Progenitor cell of endocrine pancreas (in vitro differentiated cells): ENCODE measurements at places on chromosomes 5 and 9.

DNA sequence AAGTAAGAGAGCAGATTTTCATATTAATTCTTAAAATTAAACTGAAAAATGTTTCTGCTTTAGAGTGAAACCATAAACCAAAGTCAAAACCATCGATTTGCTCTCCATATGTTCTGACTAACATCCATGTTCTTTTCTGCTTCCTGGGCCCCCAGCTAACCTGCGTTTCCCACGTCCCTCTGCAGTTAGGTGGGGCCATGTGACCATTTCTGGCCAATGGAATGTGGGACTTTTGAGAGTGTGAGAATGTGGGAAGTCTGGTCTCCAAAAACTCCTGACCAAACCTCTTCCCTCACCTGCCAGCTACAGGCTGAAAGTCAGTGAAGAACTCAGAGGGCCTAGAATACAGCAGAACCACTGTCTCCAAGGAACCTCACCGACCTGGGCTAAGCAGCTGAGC, 44.9 kb downstream of the ANKH start:
- no peak for DNase-seq

DNA sequence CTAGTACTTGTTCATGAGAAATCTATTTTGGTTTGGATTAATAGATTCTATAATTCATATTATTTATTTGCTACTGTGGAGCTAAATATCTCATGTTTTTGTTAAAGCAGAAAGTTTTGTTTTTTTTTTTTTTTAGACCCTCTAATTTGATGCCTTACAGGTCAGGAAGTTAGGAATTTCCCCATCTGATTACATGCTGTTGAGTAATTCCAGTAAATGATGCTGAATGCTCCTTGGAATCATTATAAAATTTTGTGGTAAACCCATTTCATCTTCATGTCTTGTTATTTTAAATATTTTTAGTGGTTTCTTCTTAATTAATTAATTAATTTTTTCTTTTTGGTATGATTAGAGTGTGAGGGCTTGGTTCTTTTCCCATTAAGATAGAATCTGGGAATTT, 35.6 kb downstream of the NNT start:
- no peak for DNase-seq

- DNase-seq, result no peak
Measured at GRCh38 chr9:137575364-137575715, 3.4 kb downstream of the DPH7 start.

- no peak for DNase-seq
Measured at GRCh38 chr5:149073213-149073612, 10.4 kb upstream of the SH3TC2 start.

DNA sequence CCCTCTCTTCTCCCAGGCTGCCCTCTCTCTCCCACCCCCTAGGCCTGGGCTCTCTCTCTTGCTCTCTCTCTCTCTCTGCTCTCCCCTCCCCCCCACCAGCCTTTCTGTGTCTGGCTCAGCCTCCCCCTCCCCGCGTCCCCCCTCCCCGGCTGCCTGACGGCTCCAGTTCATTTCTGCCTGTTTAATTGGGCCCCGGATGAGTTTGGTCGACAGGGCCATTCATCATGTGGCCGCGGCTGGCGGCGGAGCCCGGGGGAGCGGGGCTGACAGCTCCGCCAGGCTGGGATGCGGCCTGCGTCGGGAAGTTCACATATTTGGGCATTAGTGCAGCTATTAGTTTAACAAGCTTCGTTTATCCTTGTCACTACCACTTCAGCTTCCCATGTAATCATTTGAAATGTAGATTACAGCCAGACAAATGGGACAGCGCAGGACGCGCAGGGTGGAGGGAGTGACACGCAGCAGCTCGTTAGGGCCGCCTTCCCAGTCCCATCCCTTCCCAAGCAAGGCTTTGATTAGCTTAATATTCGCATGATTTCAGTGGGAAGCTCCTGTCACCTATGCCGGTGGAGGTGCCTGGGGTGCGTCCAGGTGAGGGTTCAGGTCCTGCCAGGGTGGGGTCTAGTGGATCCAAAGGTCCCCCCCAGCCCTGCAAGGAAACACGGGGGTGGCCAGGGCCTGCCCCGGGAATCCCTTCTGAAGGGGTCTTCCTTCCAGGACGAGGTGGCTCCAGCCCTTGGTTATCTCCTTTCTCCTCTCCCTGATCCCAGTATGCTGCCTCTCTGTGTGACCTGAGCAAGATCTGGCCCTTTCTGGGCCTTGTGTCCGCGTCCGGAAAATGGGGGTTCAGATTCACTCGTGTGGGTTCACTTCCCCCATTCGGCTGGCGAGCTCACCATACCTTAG, 214.8 kb downstream of the PAX5 start:
- DNase-seq, result no peak

- DNase-seq, result no peak
Measured at GRCh38 chr9:129068990-129069861, 11.7 kb upstream of the DOLPP1 start.

DNA sequence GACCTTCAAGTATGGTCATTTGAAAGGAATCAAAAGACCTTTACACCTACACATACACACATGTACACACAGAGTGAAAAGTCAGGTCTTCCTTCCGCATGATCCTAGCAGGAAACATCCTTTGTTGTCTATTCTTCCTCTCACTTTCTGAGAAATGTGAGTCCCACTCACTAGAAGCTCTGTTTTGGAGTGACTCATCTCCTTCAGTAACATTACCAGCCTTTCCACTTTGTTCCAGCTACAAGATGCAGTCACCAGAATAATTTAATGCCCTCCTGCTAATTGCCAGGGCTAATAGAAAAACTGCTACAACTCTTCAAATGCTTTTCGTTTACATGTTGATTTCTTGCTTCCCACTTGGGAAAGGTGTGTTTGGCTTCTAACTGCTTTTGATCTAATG, 417.3 kb downstream of the RASEF start:
- DNase-seq, result no peak

GRCh38 chr5:57219386-57219785, 45.5 kb downstream of the GPBP1 start:
- no peak for DNase-seq

DNA sequence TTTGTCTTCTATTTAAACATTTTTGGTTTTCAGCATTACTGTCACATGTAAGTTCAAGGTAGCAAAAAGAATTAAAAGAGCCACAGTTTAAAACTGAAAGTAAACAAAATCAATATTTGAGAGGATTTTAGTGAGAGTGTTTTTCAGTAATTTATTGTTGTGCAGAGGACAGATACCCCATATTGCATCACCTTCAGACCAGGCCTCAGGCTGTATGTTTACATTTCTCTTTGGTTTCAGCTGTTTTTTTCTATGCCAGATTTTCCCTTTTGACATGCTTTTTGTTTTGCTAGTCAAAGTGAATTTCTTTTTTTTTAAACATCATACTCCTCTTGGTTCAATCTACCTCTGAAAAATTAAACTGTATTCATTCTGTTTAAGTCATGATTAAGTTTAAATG, 47.2 kb downstream of the MAST4 start:
- no peak for DNase-seq

DNA sequence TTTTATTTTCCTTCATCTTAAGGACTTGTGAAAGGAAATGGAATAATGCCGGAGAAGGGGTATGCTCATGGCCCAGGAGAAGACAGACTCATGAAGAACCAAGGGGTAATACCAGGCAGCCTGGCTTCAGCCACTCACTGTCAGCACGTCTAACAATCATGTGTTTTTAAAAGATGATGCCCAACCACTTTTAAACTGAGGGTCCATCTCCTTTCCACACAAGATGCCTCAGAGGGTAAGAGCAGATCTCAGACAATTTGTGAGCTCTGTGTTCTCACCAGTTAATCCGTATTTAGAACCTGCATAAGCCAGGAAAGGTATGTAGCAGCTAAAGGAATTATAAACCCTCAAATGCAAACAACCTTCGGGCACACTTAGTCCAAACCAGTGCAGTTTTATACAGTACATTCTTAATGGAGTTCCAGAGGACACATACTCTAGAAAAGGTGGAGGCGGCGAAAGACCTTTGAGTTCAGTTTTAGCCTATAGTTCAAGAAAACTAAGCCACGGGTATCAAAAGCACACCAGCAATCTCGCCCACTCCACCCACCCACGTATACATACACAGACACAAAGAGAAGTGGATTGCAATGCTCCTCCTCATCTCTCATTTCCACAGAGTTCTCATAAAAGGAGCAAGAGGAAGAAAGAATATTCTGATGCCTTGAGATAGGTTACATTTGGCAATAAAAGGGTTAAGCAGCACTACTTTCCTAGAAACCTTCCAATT, 2.6 kb downstream of the DIAPH1 start:
- no peak for DNase-seq

GRCh38 chr5:150350524-150351344, 6.8 kb upstream of the TCOF1 start:
- DNase-seq, result peak; percentile 55

GRCh38 chr5:140038373-140038957, 4.6 kb downstream of the NRG2 start:
- DNase-seq, result no peak

GRCh38 chr9:83431101-83432060, 106.8 kb downstream of the FRMD3 start:
- DNase-seq, result no peak

DNA sequence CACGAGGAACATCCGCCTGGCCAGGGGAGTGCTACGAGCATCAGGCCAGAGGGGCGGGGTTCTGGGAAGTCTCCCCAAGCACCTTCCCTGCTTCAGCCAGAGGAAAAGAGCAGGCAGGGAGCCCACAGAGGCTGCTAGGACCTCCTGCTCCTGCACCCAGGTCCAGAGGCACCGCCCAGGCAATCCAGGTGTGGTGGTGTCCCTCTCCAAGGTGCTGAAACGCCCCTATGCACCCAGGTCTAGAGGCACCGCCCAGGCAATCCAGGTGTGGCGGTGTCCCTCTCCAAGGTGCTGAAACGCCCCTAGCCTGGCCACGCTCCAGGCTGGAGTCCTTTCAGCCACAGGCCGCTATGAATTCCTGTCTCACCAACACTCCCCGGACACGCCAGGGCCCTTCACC, 10.7 kb upstream of the UBAC1 start:
- DNase-seq, result peak; percentile 98

DNA sequence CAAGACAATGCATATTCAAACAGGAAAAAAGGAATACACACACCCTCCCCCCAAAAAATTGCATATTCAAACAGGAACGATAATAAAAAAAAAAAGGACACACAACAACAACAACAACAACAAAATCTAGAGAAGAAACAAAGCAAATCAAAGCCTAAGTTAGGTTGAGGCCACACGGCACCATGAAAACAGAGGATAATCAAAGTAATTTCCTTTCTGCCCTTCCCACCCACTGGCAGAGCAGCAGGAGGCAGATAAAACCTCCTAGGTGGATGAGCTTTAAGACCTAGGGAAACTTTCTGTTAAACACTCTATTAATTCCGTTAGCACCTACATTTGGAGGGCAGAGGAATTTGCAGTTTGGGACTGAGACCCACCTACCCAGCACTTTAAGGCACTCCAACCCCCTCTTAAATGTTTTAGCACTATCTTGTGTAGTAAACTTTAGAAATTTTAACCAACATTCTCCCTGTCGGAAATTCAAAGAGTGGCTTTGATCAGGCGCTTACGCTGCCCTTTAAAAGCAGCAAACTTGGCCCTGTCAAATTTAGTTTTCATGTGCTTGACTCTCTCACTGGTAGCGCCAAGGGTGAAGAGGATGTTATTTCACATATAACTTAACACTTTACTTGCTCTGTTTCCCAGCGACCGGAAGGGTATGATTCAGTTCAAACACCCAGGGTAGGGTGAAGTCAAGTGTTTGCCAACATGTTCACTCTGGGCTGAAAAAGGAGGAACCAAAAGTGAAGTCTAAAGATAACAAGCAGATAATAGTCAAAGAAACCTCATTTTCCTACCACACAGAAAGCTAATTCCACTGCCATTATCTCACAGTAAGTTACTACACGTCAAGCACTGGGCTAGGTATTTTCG, 9.2 kb downstream of the ENC1 start:
- DNase-seq, result no peak

- DNase-seq, result no peak
Measured at GRCh38 chr5:53165431-53166182, 56.0 kb upstream of the MOCS2 start.

- DNase-seq, result no peak
Measured at GRCh38 chr9:123268199-123268464, 254 bp downstream of the STRBP start.

DNA sequence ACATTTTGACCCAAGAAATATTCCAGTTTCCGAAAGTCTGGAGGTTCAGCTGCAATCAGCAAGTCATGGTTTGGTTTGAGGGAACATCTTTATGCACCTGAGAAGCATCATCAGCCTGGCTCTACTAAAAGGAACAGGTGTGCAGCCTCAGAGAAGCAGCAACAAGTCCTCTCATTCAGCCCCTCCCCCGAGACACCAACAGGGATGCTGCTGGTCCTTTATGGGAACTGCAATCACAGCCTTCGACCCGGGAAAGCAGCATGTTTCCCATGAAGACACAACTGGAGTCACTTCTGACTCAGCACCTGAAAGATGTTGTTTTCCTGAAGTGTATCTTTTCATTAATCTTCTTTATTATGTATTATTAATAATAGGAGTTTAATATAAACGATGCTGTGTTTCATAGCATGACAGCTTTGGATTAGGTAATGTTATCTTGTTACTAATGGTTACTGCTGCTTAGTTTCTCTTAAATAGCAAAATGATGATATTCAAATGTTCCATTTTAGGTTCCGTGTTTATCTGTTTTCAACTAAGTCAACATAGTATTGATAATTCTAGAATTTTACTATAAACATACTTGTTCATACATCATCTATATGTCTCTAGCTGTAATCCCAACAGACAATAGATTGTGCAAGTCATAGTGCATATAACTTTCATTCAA, 15.6 kb upstream of the NREP start:
- no peak for DNase-seq

GRCh38 chr5:77390221-77390620, 101.9 kb downstream of the WDR41 start:
- no peak for DNase-seq
